ENCODE measurements at places on chromosomes 4 and X. TPM values are rescaled to one million over a fixed set of nuclear protein-coding genes. Genes with fewer than 3 reads are reported as not detected.

DNA sequence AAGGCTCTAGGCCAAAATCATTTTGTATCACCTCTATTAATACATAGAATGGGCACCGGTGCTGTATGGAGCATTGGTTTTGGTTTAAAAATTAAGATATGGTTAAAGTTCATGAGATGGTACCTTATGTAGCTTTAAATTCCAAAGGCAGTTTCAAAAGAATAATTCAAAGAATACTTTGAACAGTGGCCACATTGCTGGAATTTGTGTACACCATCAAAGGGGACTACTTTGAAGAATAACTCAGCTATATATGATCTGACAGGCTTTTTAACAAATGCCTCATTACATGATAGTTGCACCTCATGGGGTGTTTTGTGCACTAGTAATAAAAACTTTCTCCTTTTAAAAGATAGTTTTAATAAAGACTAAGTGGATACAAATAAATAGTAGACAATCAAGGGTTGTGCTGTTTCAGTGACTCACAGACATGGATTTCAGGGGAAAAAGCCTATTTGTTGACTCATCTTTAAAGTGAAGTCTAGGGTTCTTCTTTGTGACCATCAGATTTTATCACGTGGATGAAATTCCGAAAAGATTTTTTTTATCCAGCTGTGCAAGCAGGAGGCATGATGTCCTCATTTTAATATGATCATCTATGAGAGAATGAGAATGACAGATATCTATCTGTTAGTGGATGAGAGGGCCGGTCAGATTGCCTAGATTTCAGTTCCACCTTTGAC, 12.8 kb downstream of the MTM1 start:
- no peaks in the 10 kb centered on the region for H3K27me3 ChIP-seq
- H3K4me3 ChIP-seq = no peak overlapping the region

DNA sequence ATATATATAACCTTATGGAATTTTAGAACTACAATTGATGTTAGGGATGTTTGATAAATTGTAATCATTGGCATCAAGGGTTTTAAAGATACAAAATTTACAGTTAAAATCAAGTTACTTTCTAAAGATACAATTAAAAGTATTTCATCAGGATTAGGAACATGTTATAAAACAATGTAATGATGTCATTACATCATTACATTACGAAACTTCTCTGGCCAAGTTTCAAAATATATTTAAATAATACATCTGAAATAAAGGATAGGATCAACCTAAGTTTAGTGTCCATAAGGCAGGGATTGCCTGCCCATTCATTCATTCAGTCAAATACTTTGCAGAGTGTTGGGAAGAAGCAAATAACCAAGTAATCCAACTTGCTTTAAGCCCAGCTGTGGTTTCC, 75.1 kb downstream of the TENM3 start:
- H3K27ac ChIP-seq = no peak overlapping the region
- no peak for DNase-seq

DNA sequence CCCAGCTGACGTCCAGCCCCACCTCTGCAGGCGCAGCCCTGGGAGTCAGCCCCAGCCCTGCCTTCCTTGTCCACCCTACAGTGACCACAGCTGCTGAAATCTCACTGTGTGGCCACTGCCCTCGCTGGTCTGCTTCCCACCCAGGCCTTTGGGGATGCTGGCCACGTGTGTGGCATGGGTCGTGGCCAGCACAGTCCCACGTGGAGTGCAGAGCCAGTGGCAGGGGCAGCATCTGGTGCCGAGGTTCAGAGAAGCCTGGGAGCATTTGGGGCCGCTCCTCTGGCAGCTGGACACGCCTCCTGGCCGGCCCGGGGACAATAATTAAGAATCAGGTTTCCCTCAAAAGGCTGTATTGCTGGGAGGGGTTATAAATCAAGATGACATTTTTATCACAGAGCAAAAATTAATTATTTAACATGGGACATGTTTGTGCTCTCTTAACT, 92.1 kb downstream of the HMX1 start:
- H3K4me3 ChIP-seq = no peak overlapping the region
- peaks cover 5% of the 10 kb centered on the region for H3K4me1 ChIP-seq
- H3K27me3 ChIP-seq = peaks cover 12% of the 10 kb centered on the region
- no peaks in the 10 kb centered on the region for H3K36me3 ChIP-seq
- DNase-seq = no peak
- no peak overlapping the region for H3K27ac ChIP-seq

- no peak overlapping the region for H3K4me3 ChIP-seq
- no peak for DNase-seq
- no peaks in the 10 kb centered on the region for H3K4me1 ChIP-seq
- no peaks in the 10 kb centered on the region for H3K36me3 ChIP-seq
- no peaks in the 10 kb centered on the region for H3K27me3 ChIP-seq
Measured at GRCh38 chr4:22969287-22969896, 276.7 kb downstream of the GBA3 start.

RADX gene
- 7.5 TPM for total RNA-seq
